ENCODE measurements at places on chromosomes 6 and 20. TPM values are rescaled to one million over a fixed set of nuclear protein-coding genes. Genes with fewer than 3 reads are reported as not detected.

DNA sequence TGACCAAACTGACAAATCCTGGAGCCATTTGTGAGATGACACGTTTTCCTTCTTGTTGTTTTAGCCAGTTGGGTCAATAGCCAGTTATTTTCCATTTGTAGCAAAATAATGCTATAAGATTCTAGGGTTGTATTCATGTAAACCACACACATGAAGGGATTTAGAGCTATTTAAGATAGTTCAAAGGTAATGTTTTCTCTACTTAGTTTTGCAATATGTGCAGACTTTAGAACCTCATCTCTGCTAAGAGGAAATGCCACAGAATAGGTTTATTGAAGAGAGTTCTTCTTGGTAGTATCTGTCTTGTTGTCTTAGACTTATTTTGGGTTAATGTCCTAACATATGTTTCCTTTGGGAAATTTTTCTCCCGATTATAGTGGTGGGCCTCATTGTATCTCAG lies 213.5 kb upstream of the RIMS1 start:
- DNase-seq: no peak

GRCh38 chr20:35820715-35821114 lies 48.9 kb downstream of the PHF20 start:
- DNase-seq: peak; percentile 68

Gene KCNQ2
- not detected for total RNA-seq

- peak; percentile 73 for DNase-seq
Observed at GRCh38 chr6:3592371-3592941, 135.6 kb upstream of the SLC22A23 start.

All from renal cortical epithelial cell (primary cell).